Motor neuron (in vitro differentiated cells): ENCODE measurements at places on chromosomes 4 and X.

- ATAC-seq: no peak
Measured at GRCh38 chr4:125828346-125828745, 513.6 kb downstream of the FAT4 start.

- no peak for ATAC-seq
Measured at GRCh38 chr4:6021831-6022606, 3.8 kb upstream of the C4orf50 start.

- ATAC-seq: no peak
Measured at GRCh38 chr4:119286377-119287002, 35.4 kb downstream of the FABP2 start.

DNA sequence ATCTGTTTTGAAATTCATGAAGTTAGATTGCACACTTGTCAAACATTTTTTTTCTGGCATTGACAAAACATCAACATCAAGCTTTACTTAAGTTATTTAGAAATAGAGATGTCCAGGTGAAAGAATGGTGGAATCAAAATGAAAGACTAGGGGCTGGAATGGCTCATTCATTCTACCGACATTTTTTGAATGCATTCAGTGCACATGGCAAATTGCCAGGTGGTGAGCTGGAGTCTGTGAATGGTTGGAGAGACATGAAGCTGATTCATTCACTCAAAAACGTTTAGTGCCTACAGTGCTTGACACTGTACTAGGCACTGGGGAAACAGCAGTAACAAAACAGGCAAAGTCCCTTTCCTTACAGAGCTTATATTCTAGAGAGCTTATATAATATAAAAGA, 292.4 kb downstream of the PPP1R2C start:
- no peak for ATAC-seq
